Aorta (tissue), 5 donors: ENCODE measurements at places on chromosomes 6 and 20. TPM values are rescaled to one million over a fixed set of nuclear protein-coding genes. Genes with fewer than 3 reads are reported as not detected.

SSTR4 gene
- not detected for total RNA-seq

PPIL4 gene
- total RNA-seq: 34.4 TPM

DNA sequence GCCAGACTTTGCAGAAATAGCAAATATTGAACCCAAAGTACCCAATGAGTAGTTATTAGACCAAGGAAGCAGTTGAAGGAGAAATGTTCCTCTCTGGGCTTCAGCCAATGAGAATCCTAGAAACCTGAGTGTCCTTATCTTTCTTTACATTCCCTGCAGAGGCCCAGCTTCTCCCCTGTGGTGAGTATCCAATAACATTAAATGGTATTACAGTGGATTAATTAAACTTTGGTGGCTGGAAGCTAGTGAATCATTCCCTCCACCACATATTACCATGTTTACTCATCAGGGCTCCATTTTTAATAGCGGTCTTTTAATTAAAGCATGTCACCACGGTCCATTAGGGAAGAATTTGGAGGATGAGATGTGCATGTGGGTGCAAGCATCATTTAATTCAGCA, 74.0 kb downstream of the UNC5CL start:
- H3K4me1 ChIP-seq: no peaks in the 10 kb centered on the region
- no peak overlapping the region for H3K4me3 ChIP-seq
- no peak for DNase-seq
- H3K27me3 ChIP-seq: no peaks in the 10 kb centered on the region
- no peaks in the 10 kb centered on the region for H3K36me3 ChIP-seq
- H3K27ac ChIP-seq: no peak overlapping the region

- H3K4me1 ChIP-seq: no peaks in the 10 kb centered on the region
- H3K27ac ChIP-seq: no peak overlapping the region
- H3K4me3 ChIP-seq: no peak overlapping the region
- H3K36me3 ChIP-seq: no peaks in the 10 kb centered on the region
These were observed 52.4 kb downstream of the ROS1 start for GRCh38 chr6:117373211-117373813.
